Activated T-cell treated with anti-CD3 and anti-CD28 coated beads for 1 hour (primary cell): ENCODE measurements at places on chromosomes 16 and 17.

- DNase-seq, result no peak
Measured at GRCh38 chr17:43826206-43826605, 6.7 kb downstream of the MPP3 start.

- DNase-seq, result no peak
Measured at GRCh38 chr17:28334171-28334570, 1.1 kb downstream of the IFT20 start.

- no peak for DNase-seq
Measured at GRCh38 chr16:1863681-1864460, 8.1 kb downstream of the MEIOB start.

DNA sequence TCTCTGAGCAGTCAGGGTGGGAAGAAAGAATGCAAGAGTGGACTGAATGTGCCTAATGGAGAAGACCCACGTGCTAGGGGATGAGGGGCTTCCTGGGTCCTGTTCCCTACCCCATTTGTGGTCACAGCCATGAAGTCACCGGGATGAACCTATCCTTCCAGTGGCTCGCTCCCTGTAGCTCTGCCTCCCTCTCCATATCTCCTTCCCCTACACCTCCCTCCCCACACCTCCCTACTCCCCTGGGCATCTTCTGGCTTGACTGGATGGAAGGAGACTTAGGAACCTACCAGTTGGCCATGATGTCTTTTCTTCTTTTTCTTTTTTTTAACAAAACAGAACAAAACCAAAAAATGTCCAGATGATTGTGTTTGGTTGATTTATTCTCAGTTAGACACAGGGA, 14.1 kb downstream of the IGFBP4 start:
- DNase-seq, result no peak

DNA sequence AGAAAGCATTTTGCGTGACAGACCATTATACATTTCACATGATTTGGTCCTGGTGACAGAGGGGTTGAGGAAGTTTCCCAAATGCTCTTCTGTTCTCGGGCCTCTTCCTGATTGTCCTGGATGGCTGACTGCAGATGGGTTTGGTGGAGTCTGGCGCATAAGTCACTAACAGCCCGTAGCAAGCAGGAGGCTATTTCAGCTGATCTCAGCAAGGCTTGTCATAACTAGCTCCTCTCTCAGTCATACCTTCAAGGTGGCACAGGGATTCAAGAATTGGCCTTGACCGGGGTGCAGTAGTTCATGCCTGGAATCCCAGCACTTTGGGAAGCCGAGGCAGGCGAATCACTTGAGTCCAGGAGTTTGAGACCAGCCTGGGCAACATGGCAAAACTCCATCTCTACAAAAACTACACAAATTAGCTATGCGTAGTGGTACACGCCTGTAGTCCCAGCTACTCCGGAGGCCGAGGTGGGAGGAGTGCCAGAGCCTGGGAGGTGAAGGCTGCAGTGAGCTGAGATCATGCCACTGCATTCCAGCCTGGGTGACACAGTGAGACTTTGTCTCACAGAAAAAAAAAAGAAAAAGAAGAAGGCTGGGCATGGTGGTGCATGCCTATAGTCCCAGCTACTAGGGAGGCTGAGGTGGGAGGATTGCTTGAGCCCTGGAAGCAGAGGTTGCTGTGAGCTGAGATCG, 68.9 kb upstream of the HAS3 start:
- DNase-seq, result no peak

GRCh38 chr17:77423589-77424451, 283.1 kb downstream of the SEC14L1 start:
- DNase-seq, result no peak

DNA sequence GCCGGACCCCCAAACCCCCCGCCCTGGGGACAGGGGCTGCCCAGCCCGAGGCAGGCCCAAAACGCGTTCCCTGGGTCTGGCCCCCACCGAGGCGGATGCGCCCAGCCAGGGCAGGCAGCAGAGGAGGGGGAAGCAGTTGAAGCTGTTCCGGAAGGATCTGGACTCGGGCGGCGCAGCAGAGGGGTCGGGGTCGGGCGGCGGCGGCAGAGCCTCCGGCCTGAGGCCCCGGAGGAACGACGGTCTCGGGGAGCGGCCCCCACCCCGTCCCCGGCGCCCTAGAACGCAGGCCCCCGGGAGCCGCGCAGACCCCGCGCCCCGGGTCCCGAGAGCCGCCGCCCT, 22.9 kb upstream of the ZFPM1 start:
- no peak for DNase-seq

DNA sequence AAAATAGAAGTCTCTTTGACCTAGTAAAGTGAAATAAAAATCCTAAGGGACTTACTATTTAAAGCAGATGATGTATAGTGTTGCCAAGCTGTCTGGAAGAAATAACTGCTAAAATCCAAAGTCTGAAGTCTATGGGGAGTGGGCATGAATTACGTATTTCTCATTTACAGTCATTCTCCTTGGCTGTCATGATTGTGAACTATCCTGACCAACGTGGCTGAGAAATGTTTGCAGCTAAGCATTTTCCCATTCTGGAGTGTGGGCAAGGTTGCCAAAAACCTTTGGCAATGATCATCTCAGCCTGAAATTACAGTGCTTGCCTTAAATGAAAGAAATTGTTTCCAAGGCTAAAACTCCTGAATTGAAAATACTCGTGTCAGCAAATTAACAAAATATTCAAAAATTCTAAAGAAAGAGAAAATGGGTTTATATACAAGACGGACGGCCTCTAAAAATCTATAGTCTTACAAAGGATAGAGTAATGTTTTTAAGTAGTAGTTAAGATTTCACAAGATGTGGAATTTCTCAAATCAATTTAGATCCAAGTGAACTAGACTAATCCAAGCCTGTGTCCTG, 77.0 kb downstream of the CACNG1 start:
- no peak for DNase-seq
